ENCODE measurements at places on chromosomes 16 and 17.

- DNase-seq = peak; percentile 57
Observed at GRCh38 chr17:16352667-16353316, 477 bp downstream of the CENPV start.

GRCh38 chr17:881778-882177, 97.8 kb downstream of the NXN start:
- DNase-seq = no peak

DNA sequence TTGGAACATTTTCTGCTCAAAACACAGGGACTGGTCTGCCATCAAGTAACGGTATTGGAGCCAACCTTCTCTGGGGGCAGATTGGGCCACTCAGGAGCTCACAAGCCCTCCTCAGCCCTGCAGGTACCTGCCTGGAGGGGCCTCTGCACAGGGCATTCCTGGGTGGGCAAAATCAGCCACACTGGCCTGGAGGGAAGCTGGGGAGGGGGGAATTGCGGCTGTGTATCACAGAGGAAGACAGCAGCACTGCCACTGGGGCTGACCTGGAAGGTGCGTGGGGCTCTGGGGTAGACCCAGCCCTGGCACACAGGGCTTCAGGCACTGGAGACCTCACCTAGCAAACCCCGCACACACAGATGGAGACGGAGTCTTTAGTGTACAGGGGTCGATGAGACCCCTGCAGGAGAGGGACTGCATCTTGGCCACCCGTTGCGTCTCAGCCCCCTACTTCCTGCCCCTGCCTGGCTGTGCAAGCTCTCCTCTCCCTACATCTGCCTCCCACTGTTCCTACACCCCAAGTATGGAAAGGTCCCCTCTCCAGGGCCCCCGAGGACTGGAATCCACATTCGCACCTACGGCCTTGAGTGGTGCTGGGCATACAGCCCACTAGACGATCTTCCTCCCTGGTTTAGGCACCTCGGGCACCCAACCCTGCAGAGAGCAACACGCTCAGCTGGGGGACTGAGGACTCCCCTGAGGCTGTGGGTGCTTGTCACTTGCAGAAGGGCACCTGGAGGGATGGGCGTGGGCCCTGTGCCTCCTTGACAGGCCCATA, 7.1 kb upstream of the SRRM2 start:
- no peak for DNase-seq

DNA sequence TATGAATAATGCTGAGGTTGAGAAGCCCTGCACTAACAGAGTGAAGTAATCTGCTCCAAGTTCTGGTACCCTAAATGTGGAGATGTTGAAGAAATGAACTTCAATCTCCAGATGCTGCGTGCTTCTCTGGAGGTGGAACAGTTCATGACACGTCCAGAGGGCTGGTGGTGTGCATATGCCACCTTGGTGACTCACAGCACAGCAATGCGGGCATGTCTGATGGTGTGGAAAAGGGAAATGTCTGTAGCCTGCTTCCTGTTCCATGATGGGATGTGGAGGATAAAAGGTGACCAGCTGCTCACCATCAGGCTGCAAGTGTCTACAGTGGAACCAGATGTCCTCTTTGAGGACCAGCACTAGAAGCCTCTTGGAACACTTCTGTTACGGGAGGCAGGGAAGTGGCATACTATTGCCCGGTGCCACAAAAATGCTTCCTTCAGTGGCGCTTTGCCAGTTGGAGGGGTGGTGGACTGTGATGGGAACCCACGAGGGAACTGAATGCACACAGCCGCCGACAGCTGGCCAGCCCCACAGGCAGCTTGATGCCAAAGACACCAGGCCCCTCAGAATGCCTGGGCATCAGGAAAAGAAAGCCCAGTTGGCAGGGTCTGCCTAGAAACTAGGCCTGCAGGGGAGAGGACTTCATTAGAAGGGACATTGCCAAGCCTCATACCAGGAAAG, 19.9 kb downstream of the SNX11 start:
- no peak for DNase-seq

DNA sequence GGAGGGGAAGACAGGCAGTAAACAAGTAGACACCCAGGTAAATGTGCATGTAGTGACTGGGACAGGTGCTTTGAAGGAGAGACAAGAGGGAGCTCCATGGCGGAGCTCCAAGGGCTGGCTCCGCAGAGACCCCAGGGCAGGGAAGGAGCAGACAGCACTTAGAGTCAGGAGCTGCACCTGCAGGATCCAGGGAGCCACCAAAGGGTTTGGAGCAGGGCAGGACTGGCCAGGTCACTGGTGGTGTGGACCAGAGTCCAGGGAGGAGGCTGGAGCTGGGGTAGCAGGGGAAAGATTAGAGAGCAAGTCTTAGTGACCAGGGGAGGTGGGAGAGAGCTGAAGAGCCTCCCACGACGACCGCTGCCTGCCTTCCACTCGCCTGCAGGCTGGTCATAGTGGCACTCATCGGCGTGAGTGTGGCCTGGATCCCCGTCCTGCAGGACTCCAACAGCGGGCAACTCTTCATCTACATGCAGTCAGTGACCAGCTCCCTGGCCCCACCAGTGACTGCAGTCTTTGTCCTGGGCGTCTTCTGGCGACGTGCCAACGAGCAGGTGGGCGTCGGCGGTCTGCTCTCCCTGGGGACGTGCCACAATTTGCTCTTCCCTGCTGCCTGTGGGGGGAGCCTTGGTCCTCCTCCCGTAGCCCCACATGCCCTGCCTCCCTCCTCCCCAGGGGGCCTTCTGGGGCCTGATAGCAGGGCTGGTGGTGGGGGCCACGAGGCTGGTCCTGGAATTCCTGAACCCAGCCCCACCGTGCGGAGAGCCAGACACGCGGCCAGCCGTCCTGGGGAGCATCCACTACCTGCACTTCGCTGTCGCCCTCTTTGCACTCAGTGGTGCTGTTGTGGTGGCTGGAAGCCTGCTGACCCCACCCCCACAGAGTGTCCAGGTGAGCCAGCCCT, 14.7 kb upstream of the FAM83G start:
- DNase-seq = peak; percentile 14

DNA sequence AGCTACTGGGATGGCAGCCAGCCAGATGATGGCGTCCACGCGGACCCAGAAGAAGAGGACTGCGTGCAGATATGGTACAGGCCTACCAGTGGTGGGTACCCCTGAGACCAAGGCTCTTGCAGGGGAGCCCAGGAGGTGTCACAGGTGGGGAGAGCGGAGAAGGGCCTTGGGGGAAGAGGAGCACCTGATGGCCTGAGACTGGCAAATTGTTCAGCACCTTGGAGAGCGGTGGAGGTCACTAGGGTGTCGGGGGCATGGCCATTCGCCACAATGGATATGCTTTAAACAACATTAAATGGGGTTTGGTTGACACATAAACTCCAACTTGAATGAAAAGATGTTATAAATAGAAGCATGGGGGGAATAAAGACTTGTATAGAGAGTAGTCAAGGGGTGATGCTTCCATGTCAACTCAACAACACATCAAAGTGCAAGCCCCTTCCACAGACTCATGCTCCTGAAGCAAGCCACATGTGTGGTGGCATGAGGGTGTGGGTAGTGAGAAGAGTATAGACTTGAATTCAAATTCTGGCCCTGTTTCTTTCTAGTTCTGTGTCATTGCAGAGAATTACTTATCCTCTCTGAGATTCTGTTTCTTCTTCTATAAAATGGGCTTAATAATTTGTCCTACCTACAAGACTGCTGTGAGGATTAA, 22.2 kb downstream of the CLEC19A start:
- no peak for DNase-seq

DNA sequence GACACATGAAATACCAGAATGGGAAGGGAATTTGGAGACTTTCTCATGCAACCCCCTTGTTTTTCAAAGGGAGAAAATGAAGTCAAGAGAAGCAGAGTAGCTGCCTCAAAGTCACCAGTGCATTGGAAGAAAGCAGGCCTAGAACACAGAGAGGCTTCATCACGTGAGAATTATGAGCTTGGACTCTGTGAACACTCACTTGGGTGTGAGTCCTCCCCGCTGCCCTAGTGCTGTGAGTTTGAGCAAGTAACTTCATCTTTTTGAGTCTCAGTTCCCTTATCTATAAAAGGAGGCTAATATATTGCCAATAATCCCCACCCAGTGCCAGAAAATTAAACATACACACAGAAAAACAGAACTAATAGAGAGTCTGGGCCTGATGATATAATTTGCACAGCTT, 315.8 kb downstream of the XYLT1 start:
- DNase-seq = no peak

DNA sequence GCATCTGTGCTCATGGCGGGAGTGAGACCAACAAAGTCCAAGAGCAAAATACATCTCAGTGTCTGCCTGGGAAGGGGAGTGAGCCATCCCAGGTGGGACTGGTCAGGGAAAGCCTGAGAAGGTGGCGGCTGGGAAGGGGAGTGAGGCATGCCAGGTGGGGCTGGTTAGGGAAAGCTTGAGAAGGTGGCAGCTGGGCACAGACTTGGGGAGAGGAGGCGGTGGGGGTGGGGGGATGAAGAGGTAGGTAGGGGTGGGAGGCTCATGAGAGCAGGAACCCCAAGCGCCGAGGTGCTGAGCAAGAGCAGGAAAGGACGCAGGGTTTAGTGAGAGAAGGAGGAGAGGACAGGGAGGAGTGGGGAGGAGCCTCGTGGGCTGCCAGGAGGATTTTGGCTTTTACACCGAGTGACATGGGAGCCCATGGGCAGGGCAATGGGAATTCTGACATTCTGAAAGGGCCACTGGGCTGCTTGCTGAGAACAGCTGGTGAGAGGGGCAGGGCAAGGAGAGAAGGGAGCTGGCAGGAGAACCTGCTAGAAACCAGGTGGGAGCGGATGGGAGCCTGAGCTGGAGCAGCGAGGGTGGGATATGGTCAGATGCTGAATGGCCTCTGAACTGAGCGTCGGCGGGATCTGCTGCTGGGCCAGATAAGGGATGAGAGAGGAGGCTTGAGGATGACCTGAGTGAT, 256.1 kb upstream of the RPL38 start:
- no peak for DNase-seq

- no peak for DNase-seq
Observed at GRCh38 chr17:32331243-32332040, 10.5 kb downstream of the C17orf75 start.

- no peak for DNase-seq
Observed at GRCh38 chr17:79192503-79193351, 118.1 kb downstream of the ENGASE start.

DNA sequence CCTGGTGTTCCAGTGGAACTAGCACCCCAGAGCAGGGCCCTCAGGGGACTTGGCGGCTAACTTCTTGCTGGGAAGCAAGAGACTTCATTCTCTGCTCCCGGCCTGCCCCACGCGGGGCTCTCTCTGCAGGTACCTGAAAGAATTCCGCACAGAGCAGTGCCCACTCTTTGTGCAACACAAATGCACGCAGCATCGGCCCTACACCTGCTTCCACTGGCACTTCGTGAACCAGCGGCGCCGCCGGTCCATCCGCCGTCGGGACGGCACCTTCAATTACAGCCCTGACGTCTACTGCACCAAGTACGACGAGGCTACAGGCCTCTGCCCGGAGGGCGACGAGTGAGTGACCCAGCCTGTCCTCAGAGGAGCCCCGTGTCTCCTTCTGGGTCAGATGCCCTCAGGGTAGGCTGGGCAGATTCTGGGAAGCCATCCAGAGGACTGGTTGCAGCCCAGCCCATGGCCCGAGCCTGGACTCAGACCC, 25.1 kb downstream of the UNK start:
- DNase-seq = no peak

DNA sequence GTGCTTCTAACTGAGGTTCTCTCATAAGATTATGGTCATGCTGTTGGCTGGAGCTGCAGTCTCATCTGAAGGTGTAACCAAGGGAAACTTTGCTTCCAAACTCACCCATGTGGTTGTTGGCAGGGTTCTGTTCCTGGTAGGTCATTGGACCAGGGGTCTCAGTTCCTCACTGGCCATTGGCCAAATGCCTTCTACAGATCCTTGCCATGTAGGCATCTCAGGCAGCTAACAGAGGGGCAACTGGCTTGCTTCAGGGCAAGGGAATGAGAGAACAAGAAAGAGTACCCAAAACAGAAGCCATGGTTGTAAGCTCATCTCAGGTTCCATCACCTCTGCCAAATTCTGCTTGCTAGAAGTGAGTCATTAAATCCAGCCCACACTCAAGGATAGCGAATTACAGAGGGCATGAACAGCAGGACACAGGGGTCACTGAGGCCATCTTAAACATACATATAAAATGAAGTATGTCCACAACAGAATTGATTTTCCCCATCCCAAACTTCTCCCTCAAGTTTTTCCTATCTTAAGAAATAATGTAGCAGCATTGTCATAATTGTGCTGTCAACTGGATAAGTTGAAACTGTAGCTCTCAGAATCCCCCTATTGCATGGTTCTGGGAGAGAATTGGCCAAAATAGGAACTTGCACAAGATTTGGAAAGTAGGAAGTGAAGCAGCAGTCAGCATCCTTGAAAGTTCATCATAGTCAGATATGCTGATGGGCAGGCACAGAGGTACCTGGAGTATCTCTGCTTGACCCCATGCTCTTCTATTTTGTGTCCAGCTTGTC, 42.4 kb upstream of the CES5A start:
- DNase-seq = no peak

- DNase-seq = no peak
Observed at GRCh38 chr17:67534941-67535340, 157.9 kb downstream of the PITPNC1 start.

DNA sequence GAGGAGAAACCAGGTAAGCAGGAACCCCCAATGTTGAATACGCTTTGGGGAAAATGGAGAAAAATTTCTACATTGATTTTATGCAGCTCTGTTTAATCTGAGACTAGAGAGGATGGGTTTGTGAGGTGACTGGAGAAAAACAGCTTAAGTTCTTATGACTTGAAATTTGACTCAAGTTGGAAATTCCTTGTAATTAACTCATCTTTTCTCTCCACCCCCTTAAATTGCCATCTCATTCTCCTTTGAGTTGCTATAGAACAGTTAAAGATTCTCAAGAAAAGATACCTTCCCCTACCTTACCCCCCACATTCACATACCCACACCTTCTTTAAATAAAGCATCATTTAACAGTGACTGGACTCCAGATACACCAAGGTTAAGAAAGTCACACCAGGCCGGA, 24.2 kb downstream of the ZNRF1 start:
- DNase-seq = no peak

DNA sequence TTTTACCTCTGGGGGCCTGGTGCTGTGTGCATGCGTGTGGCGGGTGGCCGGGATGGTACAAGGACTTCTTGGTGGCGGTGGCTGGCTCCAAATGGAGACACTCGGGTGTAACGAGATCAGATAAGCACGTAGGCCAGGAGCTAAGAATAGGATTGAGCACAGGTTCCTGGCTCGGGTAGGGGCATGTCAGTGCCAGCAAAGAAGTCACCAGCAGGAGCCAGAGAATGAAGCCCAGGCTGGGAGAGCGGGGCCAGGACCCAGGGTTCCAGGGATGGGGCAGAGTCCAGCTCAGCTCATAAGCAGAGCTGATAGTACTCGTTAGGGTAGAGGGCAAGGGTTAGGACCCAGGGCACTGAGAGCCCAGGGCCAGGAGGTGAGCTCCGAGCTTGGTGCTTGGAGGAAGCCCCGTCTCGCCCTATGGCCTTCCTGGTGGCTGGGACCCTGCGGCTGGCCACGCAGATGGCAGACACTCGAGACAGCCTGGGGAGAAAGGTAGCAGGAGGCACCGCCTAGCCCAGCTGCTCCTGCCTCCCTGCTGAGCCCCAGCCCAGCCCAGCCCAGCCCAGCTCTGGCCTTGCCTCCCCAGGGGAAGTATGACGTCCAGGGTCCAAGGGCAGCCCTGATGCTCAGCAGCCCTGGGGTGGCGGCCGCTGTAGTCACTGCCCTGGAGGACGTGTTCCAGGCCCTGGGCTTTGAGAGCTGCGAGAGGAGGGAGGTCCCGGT, 8.9 kb downstream of the ZNF213 start:
- peak; percentile 77 for DNase-seq

All from psoas muscle (tissue), 8 donors.